ENCODE measurements at places on chromosomes 7 and 10.
A peak's percentile ranks its signal among the peaks of the same experiment; 100 is the strongest.

DNA sequence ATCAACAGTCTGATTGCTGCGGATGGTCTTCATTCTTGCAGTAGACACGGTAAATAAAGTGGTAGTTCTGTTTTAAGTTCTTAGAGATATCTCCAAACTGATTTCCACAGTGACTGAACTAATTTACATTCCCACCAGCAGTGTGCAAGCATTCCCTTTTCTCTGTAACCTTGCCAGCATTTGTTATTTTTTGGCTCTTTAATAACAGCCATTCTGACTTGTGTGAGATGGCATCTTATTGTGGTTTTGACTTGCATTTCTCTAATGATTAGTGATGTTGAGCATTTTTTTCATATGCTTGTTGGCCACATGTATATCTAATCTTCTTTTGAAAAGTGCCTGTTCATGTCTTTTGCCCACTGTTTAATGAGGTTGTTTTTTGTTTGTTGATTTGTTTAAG is 30.2 kb upstream of the CXCL12 start:
- DNase-seq: no peak

GRCh38 chr7:6453734-6454133 is 6.0 kb upstream of the DAGLB start:
- peak; percentile 68 for DNase-seq

DNA sequence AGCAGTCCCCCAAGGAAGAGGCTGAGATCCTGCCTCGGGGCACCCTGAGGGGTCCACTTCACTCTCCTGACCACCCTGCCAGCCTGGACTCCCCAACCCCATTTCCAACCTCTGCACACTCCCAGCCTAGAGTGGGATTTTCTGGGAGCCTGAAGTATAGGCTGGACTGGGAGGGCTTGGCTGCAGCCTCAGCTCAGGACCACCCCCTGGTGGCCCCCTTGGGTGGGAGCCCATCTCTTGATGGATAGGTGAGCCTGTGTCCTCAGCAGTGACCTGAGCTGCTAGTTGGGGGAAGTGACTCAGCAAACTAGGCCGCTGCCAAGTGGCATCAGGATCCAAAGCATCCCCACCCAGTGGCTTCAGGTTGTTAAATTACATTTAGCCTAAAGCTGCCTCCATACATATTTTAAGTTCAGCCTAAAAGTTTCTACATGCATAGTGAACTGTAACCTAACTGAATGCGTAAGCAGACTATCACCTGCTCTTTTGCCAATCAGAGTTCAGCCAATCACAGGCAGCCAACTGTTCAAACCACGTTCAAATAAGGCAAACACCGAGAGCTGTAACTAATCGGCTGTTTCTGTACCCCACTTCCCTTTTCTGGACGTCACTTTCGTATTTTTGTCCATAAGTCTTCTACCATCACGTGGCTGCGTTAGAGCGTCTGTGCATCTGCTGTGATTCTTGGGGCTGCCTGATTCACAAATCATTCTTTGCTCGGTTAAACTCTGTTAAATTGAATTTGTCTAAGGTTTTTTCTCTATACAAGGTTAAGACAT is 144.0 kb downstream of the PLPP4 start:
- peak; percentile 26 for DNase-seq

GRCh38 chr7:83365746-83366145 is 203.1 kb upstream of the PCLO start:
- peak; percentile 5 for DNase-seq

GRCh38 chr7:73823257-73823656 is 7.5 kb upstream of the CLDN4 start:
- DNase-seq: no peak

DNA sequence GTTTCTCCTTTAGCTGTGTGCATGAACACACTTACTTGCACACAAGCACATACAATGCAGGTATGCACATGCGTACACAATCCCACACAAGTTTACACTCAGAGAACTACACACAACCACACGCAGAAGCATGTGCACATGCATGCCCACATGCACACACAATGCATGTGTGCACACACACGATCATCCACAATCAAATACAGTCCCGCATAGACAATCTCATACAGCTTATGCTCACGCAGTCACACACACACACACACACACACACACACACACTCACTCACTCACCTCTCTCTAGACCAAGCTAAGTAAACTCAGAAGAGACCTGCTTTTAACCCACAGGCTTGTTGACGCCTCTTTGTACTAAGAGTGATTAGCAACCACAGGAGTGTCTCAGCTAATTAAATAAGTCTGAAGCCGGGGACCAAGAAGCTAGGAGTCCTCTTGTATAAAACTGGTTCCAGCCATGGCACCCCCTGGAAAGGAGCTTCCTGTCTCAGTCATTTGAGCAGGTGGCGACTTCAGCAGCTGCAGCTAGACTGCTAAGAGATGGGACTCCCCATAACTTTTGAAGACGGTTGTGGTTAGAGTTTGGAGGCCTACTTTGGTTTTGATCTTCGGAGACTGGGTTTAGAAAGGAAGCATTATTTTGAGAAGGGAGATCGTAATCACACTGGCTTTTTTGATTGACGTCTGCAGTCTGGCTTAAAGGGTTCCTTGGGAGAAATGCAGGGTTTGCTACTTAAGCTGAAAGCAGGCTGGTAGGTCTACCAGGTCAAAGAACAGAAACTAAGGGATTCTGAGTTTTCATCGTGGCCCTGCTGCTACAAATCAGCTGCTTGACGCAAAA is 82.3 kb upstream of the ADRB1 start:
- DNase-seq: no peak

DNA sequence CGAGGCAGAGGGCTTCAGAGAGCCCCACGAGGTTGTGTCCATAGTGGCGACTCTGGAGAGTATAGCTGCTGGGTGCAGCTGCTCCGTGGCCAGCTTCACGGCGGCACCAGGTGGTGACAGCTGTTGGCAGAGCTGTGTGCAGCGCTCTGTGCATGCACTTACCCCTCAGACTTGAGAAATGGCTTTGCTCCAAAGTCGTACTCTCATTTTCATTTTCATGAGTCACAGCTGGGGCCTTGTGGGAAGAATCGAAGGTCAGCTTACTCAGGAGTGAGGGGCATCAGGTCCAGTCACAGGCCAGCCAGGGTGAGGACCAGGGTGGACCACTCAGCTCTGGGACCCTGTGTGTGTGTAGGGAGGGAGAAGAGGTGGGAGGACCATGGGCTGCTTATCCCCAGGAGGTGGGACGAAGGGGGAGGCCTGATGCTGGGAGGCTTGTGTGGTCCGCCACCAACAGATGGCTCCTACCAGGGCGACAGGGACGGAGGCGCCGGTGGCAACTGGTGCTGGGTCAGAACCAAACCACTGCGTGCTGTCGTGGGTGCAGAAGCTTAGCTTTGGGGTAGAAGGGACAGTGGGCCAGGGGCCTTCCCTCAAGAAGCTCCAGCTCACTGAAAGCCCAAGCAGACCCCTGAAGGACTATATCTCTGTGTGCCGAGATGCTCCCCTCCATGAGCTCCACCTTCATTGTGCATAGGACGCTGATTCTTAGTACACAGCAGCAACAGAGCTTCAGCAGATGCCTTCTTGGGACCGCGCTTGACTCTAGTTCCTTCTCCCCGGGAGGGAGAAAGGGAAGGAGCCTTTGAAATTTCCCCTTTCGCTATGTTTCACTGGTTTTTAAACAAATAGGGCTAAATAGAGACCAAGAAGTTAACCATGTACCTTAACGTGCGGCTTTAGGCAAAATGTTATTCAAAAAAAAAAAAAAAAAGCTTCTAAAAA is 225.0 kb downstream of the CELF2 start:
- no peak for DNase-seq

DNA sequence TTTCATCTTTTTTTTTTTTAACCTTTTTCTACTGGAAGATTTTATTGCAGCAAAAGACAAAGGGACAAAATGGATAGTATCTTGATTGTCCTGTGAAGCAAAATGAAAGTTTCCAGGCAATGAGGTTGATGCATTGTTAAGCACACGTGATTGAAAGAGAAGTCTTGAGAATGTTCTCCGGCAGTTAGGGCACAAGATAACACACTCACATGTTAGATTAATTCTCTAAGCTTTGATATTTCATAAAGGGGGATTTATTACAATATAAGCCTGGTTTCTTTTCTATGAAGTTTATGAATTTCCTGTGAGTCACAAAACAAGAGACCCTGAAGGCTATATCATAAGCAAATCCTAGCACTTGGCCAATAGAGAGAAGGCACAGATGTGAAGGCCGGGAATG is 93.4 kb upstream of the ARMC3 start:
- DNase-seq: no peak

- DNase-seq: no peak
Observed at GRCh38 chr7:21368317-21368716, 59.6 kb upstream of the SP4 start.

- DNase-seq: no peak
Observed at GRCh38 chr7:150740053-150740452, 2.8 kb downstream of the GIMAP5 start.

DNA sequence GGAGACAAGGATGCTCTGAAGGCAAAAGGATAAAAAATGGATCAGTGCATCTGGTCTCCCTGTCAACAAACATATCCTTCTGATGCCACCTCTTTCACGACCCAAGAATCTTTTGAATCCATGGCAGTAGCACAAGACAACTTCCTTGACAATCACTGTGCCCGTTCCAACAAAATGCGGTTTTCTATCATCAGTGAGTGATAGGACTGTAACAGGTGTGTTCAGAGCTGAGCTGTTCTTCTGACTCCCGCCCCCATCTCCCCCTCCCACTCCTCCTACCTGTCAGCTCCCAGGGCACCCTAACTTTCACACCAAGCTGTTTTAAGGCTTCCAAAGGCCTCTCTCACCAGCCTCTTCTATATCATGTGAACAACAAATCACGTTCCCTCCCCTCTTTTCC is 74.8 kb downstream of the PARD3 start:
- no peak for DNase-seq

- no peak for DNase-seq
Observed at GRCh38 chr7:149725426-149725821, 48.0 kb downstream of the ZNF467 start.

GRCh38 chr10:104316321-104317099 is 21.8 kb downstream of the ITPRIP start:
- no peak for DNase-seq

DNA sequence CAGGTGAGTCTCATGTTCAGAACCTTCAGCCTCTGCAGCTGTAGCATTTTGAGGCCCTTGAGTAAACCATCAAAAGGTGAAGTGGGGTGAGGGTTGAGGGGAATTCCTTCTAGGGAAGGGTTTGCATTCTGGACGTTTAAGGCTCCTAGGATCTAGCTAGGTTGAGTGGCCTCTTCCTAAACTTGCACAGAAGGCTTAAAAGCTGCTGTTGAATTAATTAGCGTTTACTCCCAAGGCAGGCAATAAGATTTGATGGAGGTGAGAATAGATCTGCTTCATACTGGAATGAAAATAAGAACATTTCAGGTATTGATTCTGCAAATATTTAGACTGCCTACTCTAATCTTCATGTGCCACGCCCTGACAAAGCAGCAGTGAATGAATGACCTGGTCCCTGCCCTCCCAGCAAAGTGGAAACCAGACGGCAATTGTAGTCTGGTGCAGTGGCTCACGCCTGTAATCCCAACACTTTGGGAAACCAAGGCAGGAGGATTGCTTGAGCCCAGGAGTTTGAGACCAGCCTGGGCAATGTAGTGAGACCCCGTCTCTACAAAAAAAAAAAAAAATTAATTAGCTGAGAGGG is 11.4 kb upstream of the KPNA7 start:
- DNase-seq: no peak

Measured in GM03348 (cell line).